ENCODE measurements at places on chromosomes 16 and 17. TPM values are rescaled to one million over a fixed set of nuclear protein-coding genes. Genes with fewer than 3 reads are reported as not detected.

ZNRF1 gene
- total RNA-seq: 21.9 TPM

GRCh38 chr17:64572682-64573154, 65.9 kb downstream of the CEP95 start:
- no peak for DNase-seq

GRCh38 chr16:72552654-72553053, 380.7 kb upstream of the PMFBP1 start:
- DNase-seq: no peak

SYNGR3 gene
- total RNA-seq: not detected

- DNase-seq: no peak
Observed at GRCh38 chr17:80257716-80258213, 2.9 kb upstream of the RNF213 start.

KRT9 gene
- not detected for total RNA-seq

- peak; percentile 46 for DNase-seq
Observed at GRCh38 chr16:25012525-25012991, 2.6 kb downstream of the ARHGAP17 start.

GRCh38 chr16:12160815-12161550, 184.4 kb downstream of the SNX29 start:
- DNase-seq: no peak

KRTAP4-9 gene
- total RNA-seq: not detected

GRCh38 chr16:3689731-3690130, 27.6 kb downstream of the TRAP1 start:
- DNase-seq: no peak

GINS3 gene
- 18.6 TPM for total RNA-seq

KRT15 gene
- total RNA-seq: 3.1 TPM

CDT1 gene
- total RNA-seq: 23.1 TPM

GRCh38 chr17:65498816-65499215, 62.6 kb downstream of the AXIN2 start:
- no peak for DNase-seq

EMP2 gene
- 15.5 TPM for total RNA-seq
